Activated CD4-positive, alpha-beta memory T cell treated with anti-CD3 and anti-CD28 coated beads for 36 hours (primary cell): ENCODE measurements at places on chromosomes 13 and 19.

GRCh38 chr13:90686442-90686841 is 661.0 kb upstream of the MIR17HG start:
- DNase-seq: no peak

DNA sequence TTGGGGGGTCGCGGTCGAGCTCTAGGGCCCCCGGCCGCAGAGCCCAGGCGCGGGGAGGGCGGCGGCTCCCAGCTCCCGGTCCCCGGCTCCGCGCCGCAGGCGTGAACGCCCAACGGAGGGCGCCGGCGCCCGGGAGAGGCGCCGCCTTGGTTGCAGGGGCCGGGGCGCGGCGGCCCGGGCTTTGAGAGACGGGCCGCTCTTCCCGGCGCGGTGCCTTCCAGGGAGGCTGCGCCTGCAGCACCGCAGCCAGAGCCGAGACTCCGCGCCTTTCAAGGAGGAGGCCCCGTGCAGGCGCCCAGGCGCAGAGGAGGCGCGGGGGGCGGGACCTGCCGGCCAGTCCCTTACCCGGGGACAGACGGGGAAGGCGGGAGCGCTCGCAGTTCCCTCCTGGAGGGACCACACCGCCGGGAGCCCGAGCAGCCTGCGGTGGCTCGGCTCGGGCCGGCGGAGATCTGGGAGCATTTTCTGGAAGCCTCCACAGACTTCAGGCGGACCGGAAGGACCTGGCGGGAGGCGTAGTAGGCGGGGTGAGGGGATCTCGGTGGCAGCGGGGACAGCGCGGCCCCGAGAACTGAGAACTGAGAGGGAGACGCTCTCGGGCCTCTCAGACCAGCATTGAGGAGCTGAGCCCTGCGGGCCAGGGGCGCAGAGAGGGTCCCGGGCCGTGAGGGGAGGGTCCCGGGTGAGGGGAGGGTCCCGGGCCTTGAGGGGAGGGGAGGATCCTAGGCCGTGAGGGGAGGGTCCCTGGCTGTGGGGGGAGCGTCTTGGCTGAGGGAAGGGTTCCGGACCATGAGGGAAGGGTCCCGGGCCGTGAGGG is 25.5 kb upstream of the MCF2L start:
- DNase-seq: peak; percentile 33

GRCh38 chr13:19681517-19681916 is 48.1 kb downstream of the MPHOSPH8 start:
- no peak for DNase-seq

DNA sequence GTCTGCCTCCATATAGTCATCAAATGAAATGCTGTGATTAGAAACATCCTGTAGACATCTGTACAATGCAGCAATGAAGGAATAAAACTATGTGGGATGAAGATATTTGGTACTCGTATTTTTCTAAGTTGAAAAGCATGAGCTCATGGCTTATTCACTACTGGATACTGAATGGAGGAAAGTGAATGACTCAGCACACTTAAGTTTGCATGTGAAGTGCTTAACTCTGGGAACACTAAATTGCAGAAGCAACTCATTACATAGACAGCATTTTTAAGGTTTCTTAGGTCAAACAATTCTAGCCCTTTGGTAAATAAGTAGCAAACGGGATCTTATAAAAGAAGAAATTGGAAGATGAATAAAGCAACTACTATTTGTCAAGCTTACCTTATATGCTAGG is 429.0 kb upstream of the MIR17HG start:
- DNase-seq: no peak

DNA sequence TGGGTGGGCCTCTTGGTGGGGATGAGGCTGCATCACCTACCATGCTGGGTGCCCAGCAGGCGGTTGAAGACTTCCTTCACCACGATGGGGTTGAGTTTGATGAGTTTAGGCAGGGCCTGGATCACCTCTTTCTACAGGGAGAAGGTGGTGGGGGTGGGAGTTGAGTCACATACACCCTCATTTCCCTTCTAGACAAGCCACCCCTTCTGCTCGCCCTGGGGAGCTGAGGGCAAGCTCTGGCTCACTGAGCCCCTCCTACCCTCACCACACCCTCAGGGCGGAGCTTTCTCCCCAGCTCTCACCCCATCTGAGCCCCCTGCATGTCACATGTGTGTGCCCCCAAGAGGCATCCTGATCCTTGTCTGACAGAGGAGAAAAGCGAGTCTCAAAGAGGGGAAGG is 7.6 kb upstream of the RSPH6A start:
- no peak for DNase-seq

- DNase-seq: no peak
Observed at GRCh38 chr13:96730676-96731075, 263.6 kb downstream of the OXGR1 start.

GRCh38 chr13:23899555-23899954 is 2.3 kb upstream of the C1QTNF9B start:
- no peak for DNase-seq

- no peak for DNase-seq
Observed at GRCh38 chr13:48679941-48680680, 26.4 kb downstream of the CYSLTR2 start.

- DNase-seq: no peak
Observed at GRCh38 chr13:109110159-109110558, 480.7 kb downstream of the MYO16 start.

DNA sequence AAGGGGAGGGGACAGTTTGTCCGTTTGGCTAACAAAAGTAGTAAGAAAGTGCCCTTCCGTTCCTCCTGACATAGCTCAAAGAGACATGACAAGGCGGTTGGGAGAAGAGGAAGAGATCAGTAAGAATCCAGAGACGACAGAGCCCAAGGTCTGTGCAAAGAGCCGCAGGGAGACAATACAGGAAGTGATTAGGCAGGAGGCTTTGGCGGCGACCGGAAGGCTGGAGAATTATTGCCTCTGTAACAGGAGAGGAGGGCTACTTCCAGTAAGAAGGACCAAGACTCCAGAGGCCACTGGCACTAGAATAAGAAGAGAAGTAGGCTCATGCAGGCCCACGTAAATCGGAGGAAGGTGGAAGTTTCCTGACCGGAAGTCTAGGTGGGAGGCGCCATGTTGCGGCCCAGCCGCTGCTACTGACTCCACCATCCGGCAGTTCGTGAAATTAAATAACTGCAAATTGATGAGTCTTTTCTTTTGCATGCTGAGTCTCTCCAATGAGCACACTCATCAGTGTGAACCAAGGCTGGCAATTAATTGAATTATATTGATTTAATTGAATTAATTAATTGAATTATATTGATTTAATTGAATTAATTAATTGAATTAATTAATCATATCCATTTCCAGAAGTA is 9.9 kb downstream of the RFX2 start:
- peak; percentile 52 for DNase-seq

DNA sequence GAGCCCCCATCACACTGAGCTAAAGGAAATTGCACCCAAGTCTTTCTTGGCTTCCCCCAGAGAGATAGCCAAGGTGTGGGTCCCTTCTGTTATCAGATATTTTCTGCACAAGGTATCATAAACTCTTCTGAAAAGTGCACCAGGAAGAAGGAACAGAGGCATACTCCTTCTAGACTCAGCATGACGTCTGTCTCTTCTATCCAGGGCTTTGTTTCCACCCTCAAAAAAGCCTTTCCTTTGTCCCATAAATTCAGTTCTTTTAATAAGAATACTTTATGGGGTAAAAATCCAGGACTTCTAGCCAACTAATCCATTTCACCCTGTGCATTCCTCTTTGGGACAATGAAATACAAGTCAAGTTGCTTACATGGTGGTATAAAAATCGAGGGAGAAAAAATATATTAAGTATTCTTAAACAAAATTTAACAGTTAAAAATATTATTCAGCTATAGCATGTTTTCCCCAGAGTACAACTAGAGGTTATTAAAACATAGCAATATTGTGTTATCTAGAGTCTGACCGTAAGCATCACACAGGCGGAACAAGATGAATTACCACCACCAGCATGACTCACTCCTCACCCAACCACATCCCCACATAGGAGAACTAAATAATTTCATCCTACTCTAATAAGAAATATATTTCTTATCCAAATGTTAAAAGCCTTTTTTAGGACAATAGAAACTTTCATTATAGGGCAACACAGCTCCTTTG is 79.9 kb upstream of the GPC6 start:
- no peak for DNase-seq

GRCh38 chr13:108551674-108552073 is 77.7 kb upstream of the MYO16 start:
- no peak for DNase-seq

- DNase-seq: no peak
Observed at GRCh38 chr19:1291761-1292418, 6.2 kb downstream of the EFNA2 start.

- DNase-seq: no peak
Observed at GRCh38 chr13:52001120-52001731, 10.0 kb downstream of the ATP7B start.

- no peak for DNase-seq
Observed at GRCh38 chr19:10829967-10830366, 6.0 kb downstream of the TMED1 start.

DNA sequence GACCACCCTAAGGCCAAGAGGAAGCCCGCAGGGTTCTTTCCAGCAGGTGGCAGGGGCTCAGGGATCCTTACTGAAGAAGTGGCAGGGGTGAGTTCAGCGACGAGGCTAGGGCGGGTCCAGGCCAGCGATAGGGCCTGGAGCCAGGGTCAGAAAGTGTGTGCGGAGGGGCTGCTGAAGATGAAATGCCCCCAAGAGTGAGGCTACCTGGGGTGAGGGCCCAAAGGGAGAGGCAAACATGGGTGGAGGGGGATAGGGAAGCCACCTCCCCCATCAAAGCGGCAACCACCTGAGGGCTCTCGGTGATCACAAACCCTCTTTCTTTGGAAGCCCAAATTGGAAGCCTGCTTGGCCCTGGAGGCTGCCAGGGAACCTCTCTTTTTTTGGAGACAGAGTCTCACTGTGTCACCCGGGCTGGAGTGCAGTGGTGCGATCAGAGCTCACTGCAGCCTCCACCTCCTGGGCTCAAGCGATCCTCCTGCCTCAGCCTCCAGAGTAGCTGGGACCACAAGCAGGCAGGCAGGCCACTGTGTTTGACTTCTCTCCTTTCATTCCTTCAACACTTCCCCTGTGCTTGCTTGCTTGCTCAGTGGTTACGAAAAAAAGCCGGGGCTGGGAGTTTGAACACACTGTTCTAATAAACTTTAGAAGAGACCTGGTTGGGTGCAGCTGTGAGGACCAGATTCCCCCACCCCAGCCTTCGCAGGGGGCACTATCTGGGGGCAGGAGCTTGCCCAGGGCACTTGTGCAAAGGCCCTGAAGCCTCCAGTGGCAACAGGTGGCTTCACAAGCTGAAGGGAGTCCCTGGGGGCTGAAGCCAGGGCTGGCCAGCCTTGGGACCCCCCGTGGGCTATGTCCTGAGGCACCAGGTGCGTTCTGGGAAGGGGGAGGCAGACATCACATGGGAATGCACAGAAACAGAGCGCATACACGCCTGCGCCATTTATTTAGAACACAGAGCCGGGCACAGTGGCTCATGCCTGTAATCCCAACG is 1.4 kb upstream of the ATP8B3 start:
- DNase-seq: no peak

DNA sequence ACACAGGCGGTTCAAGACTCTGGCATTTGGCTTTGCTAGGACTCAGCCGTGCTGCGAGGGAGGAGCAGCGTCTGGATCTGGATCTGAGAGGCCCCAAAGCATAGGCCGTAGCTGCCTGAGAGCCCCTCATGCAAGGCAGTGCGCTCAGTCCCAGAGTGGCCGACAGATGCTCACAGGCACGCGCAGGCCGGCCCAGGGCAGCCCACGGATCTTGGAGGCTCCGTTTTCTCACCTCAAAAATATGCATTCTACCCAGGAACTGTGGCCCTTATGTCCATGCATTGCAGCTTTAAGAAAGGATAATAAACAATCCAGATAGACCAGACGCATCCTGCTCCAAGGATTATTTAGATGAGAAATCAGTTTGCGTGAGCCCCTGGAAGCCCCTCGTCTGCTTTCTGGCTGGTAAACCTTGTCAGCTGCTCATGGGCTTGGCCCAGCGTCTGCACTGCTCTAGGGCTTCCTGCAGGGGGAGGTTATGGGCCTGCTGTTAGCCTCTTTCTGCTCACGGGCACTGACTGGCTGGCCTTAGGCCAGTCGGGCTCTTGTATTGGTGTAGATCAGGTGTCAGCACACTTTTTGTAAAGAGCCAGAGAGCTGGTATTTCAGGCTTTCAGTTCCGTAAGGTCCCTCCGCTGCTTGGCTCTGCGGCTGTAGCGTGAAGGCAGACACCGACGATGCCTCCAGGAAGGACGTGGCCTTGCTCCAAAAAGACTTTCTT is 24.2 kb downstream of the TEX29 start:
- no peak for DNase-seq

DNA sequence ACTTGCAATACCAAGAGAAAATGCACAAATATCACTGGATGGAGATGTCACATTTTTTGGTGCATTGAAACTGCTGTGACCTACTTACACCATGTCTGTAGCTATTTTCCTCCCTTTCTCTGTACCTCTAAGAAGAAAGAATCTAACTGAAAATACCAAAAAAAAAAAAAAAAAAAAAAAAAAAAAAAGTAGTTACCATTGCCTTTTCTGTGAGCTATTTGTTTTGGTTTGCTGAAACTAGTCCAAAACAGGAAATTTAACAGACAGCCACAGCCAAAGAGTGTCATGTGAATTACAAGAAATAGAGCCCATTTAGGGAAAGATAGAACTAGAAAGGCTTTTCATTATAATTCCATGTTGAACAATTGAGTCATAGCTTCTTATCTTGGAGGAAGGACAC is 37.3 kb downstream of the TNFSF13B start:
- DNase-seq: no peak

GRCh38 chr19:51546650-51547396 is 15.4 kb upstream of the SIGLEC6 start:
- peak; percentile 32 for DNase-seq

DNA sequence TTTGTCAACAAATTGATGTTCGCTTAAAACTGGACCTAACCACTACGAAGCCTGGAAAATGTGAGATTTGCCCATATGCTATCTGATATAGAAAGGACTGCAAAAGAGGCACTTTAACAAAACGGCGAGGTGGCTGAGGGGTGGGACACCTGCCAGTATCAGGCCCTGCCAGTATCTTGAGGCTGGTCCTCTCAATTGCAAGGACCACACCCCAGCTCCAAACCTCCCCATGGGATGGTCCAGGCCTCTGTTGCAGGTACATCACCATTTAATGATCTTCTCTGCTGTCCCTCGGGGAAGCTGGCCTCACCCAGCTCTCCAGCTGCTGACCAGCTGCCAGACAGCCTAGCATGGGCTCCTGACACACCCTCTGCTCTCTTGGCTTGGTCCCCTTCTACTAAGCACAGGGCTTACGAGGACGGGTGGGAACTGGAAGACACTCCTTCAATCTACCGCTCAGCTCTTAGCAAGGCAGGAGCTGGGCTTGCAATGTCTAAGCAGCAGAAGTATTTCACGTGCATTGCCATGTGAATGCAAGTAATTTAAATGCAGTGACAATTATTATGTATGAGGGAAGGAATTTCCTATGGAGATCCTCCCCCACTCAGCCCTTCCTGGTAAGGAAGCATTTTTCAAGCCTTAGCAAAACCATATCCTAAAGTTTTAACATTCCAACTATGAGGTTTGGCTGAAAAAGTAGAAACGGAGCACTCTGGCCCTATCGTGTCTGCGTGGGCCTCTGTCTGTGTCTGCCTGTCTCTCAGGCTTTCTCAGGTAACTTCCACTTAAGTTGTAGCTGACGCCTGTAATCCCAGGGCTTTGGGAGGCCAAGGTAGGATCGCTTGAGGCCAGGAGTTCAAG is 63.9 kb downstream of the LATS2 start:
- DNase-seq: no peak

DNA sequence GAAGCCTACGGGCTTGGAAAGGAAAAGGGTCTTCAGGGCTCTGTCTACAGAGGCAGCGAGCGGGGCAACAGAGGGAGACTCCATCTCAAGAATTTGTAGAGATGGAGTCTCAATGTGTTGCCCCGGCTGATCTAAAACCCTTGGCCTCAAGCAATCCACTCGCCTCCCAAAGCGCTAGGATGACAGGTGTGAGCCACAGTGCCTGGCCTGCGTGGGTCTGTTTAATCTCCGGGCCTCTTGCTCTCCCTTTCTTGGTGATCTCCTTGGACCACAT is 8.1 kb downstream of the RPS9 start:
- DNase-seq: no peak
